ENCODE measurements at places on chromosomes 4 and X.

GRCh38 chr4:140149846-140150635 lies 3.9 kb downstream of the MAML3 start:
- DNase-seq = peak; percentile 27

DNA sequence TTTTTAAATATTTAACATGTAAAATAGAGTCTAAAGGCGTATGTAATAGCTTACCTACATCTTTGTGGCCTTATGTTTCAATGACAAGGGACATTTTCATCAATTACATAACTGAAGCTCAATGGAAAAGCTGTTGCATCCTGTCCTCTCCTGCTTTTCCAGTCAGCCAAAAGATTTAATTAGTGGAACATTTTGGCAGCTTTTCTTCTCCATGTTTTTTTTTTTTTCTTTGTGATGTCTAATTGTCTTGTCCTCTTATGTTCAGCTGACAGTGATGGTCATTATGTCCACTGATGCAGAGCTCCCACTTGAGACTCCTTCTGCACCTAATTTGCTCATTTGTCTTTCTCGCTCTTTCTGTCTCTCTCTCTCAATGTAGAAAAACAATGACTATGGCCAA lies 422.2 kb downstream of the GABRG1 start:
- no peak for DNase-seq

DNA sequence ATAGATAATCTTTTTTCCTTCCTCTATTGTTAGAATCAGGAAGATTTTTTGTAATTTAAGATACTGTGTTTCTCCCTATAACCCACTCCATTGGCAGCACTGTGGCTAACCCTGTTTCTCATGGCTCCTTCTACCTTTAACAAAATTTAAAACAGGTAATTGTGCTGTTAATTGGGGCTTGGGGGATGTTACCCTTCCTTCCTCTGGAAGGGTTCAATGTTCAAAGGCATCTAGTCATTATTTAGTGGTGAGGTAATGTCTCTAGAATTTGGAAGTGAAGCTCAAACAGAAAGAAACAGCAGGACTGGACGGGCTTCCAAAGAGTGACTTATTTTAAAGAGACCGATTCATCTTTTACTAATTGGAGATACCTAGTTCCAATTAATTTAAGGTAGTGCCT lies 166.4 kb downstream of the TRIML1 start:
- no peak for DNase-seq

DNA sequence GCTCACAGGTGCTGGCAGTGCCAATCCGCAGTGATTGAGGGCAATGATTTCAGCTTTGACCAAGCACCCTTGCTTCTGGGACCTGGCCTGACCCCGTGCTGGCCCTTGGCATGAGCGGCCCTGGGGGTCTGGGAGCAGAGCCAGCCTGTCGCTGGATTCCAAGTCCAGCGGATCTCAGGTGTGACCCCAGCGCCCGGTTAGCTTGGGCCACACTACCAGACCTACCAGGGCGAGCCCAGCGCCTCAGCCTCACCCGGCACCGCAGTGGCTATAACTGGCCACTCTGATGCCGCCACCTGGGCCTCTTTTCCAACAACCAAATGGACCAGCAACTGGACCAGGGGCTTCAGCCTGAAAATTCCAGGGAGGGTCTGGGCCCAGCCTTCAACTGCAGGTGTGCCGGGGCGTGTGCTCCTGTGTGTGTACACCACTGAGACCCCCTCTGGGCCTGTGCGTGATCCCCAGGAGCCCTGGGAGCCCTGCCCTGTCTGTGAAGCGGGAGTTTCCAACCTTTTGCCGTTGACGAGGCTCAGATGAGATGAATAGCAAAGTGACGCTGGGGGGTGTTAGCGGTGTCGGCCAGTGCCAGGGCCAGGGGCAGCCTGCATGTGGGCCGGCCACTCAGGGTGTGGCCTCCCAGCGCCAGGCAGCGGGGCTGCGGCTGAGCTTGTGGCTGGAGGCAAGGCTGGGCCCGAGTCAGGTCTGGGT lies 658 bp downstream of the SH3TC1 start:
- DNase-seq = no peak

DNA sequence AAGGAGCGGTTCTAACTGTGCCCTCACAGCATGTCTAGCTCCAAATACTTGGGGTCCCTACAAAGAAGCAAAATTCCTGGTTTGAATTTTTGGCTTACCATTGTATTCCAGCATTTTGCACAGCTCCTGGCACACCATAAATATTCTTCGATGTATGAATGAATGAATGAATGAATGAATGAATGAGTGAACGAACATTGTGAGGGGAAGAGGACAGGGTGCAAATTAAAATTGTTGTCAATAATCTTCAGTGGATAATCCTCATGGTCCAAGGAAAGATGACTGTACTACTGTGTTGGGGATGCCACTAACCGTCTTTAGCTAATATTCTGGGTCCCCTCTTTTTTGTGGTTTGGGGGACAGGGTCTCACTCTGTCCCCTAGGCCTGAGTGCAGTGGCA lies 110.9 kb upstream of the MAP3K15 start:
- no peak for DNase-seq

DNA sequence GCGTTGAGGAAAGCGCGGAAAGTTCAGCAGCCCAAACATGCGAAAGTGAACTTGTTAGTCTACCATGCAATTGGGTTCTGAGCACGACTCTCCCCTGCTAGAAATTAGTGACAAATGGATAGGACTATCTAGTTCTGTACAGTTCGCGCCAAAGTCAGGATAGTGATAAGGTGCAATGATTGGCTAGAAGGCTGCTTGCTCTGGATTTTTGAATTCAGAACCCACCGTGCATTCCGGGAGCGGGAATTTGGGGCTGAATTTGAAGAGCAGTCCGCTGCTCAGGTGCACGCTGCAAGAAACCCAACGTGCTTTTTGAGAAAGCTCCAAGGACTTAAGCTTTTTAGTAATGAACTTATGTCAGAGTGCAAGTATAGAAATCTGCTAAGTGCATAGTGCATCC lies 732 bp upstream of the ESX1 start:
- no peak for DNase-seq

DNA sequence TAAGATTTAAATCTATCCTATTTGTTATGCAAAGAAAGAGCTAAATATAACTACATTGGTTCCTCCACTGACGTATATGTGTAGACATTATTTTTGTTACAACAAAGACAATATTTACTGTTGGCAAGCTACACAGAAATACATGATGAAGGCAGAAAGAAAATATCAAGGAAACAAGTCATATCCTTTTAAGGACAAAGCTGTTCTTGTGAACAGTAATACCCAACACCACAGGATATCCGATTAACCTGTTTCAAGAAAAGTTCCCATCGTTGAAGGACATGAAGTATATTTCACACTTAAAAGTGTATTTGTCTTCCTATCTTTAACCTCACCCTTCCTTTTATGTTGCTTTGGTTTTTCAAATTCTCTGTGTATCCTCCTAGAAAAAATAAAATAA lies 235.8 kb upstream of the AADAT start:
- DNase-seq = no peak

DNA sequence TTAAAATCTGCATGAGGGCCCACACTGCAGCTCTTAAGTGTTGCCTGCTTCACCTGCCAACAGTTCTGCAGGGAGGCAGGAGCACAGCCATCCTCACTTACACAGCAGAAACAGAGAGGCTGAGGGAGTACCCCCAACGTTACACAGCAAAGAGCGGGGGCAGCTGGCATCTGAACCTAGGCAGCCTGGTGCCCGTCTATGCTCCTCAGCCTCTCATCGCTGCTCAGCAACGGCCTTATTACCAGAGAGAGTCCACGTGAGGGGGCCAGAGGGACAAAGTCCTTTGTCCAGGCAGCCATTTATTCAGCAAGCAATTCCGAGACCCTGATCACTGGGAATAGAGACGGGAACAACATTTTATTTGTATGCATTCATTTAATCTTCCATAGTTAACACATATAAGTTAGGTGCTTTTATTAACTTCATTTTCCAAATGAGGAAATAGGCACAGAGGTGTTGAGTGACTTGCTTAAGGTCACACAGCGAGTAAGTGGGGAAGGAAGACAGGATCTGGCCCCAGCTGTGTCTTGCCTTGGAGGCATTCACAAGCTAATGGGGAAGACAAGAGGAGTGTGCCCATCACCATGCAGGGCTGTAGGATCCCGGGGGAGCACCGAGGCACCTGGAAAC lies 52.2 kb upstream of the SORCS2 start:
- DNase-seq = no peak

GRCh38 chr4:6331018-6331417 lies 61.4 kb downstream of the WFS1 start:
- no peak for DNase-seq

- no peak for DNase-seq
These were observed 215.3 kb downstream of the HS6ST2 start for GRCh38 chrX:132743086-132743485.

DNA sequence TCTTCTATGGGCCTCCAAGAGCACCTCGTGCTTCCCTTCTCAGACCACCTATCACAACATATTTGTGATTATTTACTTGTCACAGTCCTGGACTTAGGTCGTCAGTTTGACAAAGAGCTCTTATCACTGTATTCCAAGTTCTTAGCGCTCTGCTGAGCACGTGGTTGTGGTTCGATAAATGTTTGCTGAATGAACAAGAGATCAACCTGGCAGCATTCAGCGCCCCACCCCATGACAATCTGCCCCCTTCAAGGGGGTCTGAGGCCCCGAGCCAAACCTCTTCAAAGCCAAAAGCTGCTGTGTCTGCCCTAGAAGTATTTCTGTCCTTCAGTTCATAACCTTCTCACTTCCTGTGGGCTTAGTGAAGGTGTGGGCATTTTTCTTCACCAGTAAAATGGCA lies 15.0 kb downstream of the RPS4X start:
- DNase-seq = no peak

DNA sequence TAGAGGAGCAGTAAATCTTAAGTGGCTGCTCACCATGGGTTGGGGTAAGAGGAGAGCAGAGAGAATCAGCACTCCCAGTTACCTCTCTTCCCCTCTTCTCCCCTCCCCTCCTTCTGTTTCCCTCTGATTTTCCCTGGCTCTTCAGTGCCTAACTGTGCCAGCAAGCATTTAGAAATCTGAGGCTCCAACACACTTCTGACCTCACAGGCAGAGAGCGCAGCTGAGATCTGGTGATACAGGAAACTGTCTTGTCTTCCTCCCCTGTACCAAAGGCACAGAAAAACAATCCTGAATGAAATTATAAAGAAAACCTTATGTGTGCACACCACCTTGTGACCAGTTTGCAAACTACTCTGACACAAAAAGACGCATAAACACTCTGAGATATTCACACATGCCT lies 82.4 kb upstream of the SMIM10 start:
- no peak for DNase-seq

- no peak for DNase-seq
These were observed 105.2 kb upstream of the LRPAP1 start for GRCh38 chr4:3637326-3638016.

DNA sequence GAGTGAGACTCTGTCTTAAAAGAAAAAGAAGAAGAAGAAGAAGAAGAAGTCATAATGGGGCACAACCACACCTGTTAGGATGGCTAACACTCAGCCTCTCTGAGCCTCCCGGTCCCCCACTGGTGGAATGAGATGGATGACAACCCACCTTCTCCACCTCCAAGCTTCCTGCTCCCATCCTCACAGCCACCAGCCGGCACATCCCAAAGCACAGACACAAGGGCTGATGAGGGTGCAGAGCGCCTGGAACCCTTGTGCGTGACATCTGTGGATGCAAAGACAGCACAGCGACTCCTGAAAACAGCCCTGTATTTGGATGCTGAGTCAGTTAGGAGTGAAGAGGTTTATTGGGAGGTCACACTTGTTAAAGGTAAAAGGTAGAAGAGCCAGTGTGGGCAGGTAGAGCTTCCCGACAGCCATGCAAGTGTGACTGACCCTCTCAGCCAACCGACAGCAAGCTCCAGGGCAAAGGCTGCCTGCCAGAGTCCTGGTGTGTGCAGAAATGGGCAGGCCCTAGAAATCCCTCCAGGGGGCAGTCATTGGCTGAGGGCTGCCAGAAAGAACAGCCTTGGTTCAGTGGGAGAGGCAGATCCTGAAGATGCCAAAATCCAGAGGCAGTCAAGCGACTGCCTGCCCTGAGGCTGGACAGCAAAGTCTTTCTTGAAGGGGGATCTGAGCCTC lies 26.6 kb upstream of the MAN2B2 start:
- DNase-seq = no peak

DNA sequence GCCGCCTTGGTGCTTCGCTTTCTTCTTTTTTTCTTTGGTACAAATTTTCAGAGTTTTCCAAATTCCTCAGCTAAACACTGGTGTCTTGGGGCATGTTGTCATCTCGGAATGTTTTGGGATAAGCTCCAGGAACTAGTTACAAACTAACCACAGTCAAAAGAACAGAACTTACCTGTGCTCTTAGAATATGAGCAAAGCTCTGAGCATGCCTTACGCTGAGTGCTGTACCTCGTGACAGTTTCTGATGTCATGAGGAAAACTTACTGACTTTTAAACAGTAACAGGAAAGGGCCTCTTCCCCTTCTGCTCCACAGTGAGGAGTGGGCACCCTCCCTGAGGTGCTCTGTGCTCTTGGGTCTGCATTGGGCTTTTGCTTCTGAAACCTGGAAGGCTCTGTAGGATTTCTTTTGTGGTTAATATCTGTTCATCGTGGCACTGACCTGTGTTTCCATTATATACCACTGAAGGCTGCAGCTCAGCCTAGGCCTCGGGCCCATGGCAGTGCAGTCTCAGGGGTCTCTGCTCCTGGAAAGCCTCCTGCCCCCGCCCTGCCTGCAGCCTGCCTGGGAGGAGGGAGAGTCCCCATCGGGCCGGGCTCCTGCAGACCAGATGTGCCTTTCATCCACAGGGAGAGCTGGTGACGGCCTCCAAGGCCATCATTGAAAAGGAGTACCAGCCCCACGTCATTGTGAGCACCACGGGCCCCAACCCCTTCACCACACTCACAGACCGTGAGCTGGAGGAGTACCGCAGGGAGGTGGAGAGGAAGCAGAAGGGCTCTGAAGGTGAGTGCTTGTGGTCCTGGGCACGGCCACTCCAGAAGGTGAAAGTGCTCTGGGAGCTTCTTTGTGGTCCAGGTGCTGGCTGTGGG lies 48.7 kb downstream of the NOP14 start:
- no peak for DNase-seq

- DNase-seq = no peak
These were observed 299.1 kb downstream of the EVC2 start for GRCh38 chr4:5409237-5409636.

- DNase-seq = no peak
These were observed 114.3 kb upstream of the HS3ST1 start for GRCh38 chr4:11542952-11543351.

GRCh38 chr4:48194971-48195370 lies 60.9 kb upstream of the TXK start:
- no peak for DNase-seq

DNA sequence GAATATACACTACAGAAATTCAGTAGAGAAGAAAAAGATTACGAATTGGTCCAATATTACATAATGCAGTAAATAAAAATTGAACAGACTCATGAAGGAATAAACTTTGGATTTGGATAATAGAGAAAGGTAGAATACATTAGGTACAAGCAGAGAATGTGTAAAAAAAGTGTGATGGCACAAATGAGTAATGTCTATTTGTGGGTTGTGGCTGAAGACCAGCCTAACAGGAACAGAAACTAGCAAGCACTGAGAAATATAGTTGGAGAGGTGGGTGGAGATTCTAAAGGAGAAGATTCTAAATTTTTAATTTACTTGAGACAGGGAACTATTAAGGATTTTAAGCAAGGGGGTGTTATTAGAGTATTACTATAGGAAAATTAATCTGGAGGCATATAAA lies 15.2 kb upstream of the CLOCK start:
- DNase-seq = no peak

GRCh38 chr4:155339999-155340398 lies 36.8 kb downstream of the MAP9 start:
- DNase-seq = no peak

All from stimulated activated CD8-positive, alpha-beta memory T cell treated with anti-CD3 and anti-CD28 coated beads, Interleukin-4, amount 100 ng/mL, for 1 hour (primary cell).